ENCODE measurements at places on chromosomes 2 and 18.

- DNase-seq: no peak
Observed at GRCh38 chr2:16665748-16666448, at the start of gene CYRIA. TSS of gene CYRIA (minus strand) at chr2:16665834. CDS start at chr2:16588119, 77,715 bp downstream.

GRCh38 chr2:10188211-10188610, 65.7 kb downstream of the RRM2 start:
- no peak for DNase-seq

- DNase-seq: no peak
Observed at GRCh38 chr18:35494251-35495220, 3.2 kb downstream of the INO80C start.

DNA sequence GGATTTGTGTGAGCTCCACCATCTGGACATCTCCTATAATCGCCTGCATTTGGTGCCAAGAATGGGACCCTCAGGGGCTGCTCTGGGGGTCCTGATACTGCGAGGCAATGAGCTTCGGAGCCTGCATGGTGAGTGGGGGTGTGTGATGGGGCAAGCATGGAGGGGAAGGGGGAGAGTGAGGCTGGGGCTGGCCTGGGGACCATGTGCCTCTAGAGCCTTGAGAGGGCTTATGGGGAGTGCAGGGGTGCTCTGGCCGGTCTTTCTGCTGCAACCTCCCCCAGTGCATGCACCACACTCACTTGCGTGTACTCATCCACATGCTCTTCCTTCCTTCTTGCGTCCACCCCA, 7.9 kb downstream of the STK11IP start:
- DNase-seq: no peak

- no peak for DNase-seq
Observed at GRCh38 chr2:226137201-226137811, 662.3 kb downstream of the IRS1 start.

- no peak for DNase-seq
Observed at GRCh38 chr2:285531-285930, 2.4 kb downstream of the ALKAL2 start.

GRCh38 chr2:105398336-105399206, at the start of gene FHL2:
TSS of gene FHL2 (minus strand) at chr2:105399051. CDS start at chr2:105386516, 12,535 bp downstream.
- no peak for DNase-seq

- no peak for DNase-seq
Observed at GRCh38 chr18:76859474-76860339, 37.4 kb downstream of the ZNF236 start.

- no peak for DNase-seq
Observed at GRCh38 chr2:111054791-111055691, 65.7 kb upstream of the BCL2L11 start.

GRCh38 chr2:183229386-183229785, 105.1 kb downstream of the NUP35 start:
- no peak for DNase-seq

GRCh38 chr2:19377717-19378116, 19.3 kb upstream of the OSR1 start:
- no peak for DNase-seq

DNA sequence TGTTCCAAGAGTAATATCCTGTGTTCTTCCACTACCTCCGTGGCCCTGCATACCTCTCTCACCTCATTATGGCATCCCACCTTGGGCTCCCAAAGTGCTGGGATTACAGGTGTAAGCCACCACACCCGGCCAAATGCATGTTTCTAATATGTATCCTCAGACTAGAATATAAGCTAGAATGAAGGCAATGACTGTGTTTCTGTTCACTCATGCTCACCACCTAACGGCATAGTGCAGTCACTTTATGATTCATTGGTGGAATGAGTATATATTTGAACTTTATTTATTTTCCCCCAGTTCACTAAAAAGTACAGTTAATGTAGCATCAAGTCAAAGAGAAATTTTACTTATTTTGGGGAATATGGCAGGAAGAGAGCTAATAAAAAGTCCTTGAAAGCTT, 11.3 kb downstream of the PIGN start:
- DNase-seq: no peak

GRCh38 chr18:37874721-37875120, 309.1 kb upstream of the CELF4 start:
- DNase-seq: no peak

DNA sequence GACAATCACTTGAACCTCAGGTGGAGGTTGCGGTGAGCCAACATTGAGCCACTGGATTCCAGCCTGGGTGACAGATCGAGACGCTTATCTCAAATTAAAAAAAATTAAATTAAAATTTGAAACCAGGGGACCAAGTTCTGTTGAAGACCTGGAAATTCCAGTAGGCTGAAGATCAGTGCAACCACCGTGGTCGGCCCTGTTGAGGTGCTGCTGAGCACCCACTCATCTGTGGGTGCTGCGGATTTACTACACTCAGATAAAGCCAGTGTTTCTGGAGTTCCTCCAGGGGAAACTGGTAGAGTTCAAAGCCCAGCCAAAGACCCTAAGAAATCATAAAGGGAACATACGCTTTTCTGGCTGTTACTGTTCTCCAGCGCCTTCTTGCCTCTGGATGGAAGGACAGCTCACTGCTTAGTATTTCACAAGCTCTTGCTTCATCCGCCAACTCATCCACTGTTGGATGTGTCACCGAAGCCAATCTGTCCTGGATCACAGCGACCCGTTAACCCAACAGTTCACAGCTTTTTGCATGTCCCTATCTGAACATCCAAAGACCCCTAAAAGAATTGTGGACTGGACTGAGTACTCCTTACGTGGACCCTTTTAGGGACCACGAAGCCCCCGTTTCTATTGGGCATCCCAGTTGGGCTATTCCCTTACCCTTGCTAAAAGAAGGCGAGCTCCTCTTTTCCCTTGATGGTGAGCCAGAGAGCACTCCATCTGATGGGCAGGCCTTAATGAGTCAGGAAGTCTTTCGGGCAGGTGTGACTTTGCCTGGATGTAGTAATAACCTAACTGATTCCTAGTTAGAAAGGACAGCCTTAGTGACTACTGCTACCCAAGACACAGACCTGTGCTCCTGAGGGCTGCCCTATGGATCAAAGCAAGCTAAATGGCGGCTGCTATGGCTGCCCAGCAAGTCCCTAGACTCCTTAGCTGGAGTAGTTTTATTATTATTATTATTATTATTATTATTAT, 6.0 kb upstream of the ALPP start:
- no peak for DNase-seq
